ENCODE measurements at places on chromosomes 2 and 18. TPM values are rescaled to one million over a fixed set of nuclear protein-coding genes. Genes with fewer than 3 reads are reported as not detected.

GRCh38 chr2:73100956-73101355 is 11.8 kb downstream of the RAB11FIP5 start:
- DNase-seq = no peak

DNA sequence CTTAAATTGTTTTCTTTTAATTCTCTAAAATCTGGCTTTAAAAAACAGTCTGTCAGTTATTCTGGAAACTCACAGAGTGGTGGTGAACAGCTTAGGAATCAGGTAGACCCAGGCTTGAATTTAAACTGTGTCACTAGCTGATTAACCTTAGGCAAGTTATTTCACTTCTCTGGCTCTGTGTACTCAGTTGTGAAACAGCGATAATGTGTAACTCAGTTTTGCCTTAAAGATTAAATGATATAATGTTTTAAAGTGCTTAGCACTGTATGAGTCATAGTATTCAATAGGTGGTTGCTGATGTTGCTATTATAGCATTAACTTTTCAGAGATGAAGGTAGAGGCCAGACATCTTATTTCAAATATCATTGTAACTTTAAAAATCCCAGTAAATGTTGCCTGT is 40.7 kb downstream of the PKP4 start:
- DNase-seq = no peak

GRCh38 chr18:49837889-49838288 is 24.6 kb upstream of the ACAA2 start:
- DNase-seq = no peak

Gene CAPN13
- not detected for total RNA-seq

- no peak for DNase-seq
Observed at GRCh38 chr2:69375494-69376353, 11.3 kb downstream of the GFPT1 start.

DNA sequence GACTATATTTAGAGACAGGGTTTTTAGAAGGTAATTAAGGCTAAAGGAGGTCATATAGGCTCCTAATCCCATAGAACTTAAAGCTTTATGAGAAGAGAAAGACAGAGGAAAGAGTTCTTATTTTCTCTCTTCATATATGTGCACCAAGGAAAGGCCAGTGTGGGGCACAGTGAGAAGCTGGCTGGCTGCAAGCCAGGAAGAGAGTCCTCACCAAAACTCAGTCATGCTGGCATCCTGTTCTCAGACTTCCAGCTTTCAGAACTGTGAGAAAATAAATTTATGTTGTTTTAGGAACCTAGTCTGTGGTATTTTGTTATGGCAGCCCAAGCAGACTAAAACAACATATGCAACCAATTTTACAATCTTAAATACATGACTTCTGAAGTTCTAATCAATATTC is 31.5 kb upstream of the ATIC start:
- DNase-seq = no peak

Gene FSHR
- total RNA-seq = not detected

DNA sequence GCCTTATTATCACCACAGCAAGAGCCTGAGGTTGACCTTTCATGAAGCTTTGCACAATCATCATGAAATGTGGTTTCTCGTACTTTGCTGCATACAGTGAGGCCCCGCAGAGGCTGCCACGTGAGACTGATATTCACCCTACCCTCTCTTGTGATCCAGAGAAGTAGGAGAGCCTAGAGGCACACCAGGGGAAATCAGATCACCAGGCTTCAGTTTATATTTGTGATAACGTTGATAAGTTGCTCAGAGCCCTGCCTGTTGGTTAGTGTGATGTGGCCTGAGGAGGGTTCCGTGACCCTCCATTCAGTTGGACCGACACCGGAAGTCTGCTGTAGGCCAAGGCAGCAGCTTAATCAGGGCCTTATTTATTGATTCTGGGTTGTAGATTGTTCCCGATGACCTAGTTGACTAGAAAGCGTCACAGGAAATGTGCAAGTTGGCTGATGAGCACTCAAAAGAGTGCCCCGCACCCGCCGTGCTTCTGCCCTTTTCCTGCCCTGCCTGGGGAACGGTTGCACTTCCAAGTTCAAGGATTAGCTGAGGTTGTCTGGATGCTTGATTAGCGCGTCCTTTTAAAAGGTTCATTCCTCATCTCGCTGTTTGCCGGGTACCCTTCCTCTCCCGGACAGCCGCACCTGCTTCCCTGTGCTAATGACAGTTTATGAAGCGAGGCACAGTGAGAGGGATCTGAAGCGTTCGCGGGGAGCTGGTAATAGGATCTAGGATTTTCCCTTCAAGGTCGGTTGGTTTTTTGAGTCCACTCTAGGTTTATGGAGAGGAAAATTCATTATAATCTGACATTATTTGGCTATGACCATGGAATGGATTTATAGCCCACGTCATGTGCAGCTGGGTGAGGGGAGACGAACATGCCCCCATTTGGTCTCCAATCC is 146.4 kb downstream of the SH3RF3 start:
- no peak for DNase-seq

Gene SIX2
- total RNA-seq = 0.41 TPM

DNA sequence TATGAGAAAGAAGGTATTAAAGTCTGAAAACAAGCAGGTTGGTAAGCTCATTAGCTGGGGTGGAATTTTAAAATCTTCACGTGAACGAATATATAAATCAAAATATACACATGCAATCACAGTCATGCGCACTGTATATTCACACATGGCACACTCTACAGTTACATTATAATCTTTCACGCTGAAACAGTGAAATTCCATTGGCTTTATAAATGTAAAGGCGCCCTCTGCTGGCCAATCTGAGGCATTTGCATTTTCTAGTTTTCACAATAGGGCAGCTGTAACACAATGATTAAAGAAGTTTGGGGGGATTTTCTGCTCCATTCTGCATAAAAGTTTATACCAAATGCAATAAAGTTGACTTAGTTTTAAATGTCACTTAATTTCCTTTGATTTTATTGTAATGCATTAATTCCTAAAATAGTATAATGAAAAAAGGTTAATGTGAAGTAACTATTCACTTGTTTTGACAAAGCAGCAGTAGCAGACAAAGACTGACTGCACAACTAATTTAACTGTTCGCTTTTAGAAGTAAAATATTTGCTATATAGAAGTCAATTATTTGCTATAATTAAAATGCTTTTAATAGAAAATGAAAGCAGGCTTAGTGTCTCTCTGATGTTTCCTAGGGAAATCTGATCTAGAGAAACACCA is 17.2 kb downstream of the IFIH1 start:
- no peak for DNase-seq

DNA sequence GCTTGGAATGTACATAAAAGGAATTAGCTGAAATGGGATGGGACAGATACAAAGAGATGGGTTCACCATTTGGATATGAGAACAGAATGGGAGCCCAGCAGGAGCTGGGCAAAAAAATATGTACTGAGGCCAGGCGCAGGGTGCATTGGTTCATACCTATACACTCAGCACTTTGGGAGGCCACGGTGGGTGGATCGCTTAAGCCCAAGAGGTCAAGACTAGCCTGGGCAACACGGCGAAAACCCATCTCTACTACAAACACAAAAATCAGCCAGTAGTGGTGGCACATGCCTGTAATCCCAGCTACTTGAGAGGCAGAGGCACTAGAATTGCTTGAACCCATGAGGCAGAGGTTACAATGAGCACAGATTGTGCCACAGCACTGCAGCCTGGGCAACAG is 30.4 kb downstream of the SCN7A start:
- DNase-seq = no peak

GRCh38 chr2:55099878-55100820 is 49.9 kb upstream of the RTN4 start:
- DNase-seq = no peak

DNA sequence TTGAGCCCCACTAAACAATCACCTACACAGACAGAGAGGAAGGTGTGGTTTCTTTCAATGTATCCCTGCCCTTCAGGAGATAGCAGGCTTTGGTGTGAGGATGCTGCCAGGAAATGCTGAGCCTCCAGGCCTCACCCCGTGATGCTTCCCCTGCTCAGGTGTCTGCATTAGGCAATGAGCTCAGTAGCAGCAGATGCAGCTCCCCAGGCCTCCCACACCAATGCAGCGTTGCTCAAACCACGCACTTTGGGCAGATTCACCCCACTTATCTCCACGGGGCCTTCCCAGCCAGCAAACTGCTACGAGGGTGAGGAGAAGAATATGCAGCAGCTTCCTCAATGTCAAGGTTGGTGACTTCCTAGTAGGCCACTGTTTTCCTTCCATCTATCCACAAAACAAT is 229.3 kb upstream of the PXDN start:
- no peak for DNase-seq

DNA sequence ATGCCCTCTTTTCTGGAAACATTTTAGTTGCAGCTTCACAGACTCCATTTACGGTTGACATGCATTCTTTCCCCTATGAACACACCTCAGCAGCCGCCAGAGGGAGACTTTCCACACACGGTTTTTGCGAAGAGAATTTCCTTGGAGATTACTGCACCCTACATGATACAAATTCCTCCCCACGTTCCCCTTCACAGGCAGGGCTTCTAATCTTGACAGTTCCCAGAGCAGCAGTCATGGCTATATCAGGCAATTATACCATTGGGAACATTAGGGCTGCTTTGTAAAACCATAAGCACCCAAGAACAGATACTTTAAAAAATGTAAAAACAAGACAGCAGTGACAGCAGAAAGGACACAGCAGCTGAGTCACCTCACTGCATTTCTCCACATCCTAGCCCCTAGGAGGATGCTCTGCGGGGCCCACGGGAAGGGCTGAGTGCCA is 253.8 kb downstream of the TGIF1 start:
- DNase-seq = peak; percentile 47

- DNase-seq = no peak
Observed at GRCh38 chr2:174763780-174764179, 492 bp downstream of the CHRNA1 start.

- DNase-seq = no peak
Observed at GRCh38 chr2:159759577-159759976, 38.4 kb downstream of the CD302 start.

DNA sequence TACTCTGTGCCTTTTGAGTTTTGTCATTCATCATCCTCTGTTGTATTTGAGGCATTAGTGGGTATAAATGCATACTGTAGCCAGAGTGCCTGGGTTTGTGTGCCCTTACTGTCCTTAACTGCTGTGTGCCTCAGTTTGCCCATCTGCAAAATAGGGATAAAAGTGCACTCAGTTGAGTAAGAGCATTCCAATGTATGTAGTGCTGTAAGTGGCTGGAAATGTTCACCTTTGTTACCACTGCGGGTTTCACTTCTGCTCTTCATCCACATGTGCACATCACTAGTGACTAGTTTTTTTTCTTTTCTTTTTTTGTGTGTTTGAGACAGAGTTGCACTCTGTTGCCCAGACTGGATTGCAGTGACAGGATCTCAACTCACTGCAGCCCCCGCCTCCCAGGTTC is 39.9 kb downstream of the PLEKHB2 start:
- no peak for DNase-seq

Gene GPATCH11
- 21.6 TPM for total RNA-seq

Gene KHK
- 4.9 TPM for total RNA-seq

Gene PRSS56
- total RNA-seq = under 0.01 TPM

DNA sequence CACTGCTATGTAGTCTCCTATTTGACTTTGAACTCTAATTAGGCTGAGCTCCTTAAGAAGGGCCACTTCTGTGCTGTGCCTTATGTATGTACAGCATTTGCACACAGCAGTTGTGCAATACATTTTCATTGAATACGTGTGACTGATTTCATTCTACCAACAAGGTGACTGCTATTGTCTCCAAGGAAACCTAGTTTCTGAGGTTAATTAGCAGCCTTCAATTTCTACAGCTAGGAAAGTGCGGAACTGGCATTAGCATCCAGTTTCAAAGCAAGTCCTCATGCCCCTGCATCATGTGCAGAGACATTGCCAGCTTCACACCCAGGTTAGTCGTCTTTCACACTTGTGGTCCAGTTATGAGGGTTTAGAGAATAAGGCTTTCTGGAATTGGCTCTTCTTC is 58.6 kb downstream of the NCK2 start:
- DNase-seq = no peak

Gene SERPINB12
- total RNA-seq = not detected

DNA sequence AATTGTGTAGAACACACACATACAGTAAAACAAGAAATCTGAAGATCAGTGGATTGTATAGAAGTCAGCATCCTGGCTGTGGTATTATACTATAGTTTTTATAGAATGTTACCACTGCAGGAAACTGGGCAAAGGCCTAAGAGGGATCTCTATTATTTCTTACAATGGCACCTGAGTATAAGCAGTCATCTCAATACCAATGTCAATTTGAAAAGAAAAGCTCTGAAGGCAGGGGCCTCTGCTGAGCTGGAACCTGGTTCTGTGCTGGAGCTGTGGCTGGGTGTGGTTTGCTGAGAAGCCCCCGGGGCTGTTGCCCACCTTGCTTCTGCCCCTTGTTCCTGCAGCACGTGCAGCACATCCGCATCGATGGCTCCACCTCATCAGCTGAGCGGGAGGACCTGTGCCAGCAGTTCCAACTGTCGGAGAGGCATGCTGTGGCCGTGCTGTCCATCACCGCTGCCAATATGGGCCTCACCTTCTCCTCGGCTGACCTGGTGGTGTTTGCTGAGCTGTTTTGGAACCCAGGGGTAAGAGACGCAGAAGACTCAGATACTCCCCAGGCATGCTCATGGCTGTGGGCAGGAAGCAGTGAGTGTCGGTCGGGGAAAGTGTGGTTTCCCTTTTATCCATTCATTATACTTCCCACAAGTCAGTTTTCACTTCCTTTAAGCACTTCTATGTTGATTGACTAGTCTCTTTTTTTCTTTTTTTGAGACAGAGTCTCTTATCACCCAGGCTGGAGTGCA is 23.5 kb upstream of the RPL37A start:
- no peak for DNase-seq

Gene LAMA1
- total RNA-seq = 12.2 TPM

- DNase-seq = no peak
Observed at GRCh38 chr2:61792355-61792890, 61.4 kb downstream of the FAM161A start.

- no peak for DNase-seq
Observed at GRCh38 chr2:214591366-214591765, 180.5 kb downstream of the VWC2L start.

DNA sequence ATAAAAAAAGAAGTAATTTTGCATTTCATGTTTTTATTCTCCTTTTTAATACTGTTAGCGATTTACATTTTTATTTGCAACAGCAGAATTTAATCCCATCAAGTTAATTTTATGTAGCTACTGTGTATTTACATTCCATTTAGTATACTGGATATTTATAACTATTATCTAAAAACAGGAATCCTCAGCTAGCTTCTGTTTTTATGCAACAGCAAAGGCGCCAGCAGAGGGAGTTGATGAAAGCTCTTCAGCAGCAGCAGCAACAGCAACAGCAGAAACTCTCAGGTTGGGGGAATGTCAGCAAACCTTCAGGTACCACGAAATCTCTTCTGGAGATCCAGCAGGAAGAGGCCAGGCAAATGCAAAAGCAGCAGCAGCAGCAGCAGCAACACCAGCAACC is 26.2 kb upstream of the SNORC start:
- DNase-seq = peak; percentile 21

Data from frontal cortex (tissue), 4 donors.